ENCODE measurements at places on chromosomes 1 and 21. TPM values are rescaled to one million over a fixed set of nuclear protein-coding genes. Genes with fewer than 3 reads are reported as not detected.

The PLEKHN1 gene
- total RNA-seq = 1.8 TPM

The SPAG17 gene
- total RNA-seq = 2.7 TPM

The PPCS gene
- 84.6 TPM for total RNA-seq

The CFAP74 gene
- total RNA-seq = not detected

The ADAMTSL4 gene
- 17.2 TPM for total RNA-seq

The DRAXIN gene
- total RNA-seq = 0.12 TPM

The RAD54L gene
- 0.81 TPM for total RNA-seq

The MCOLN2 gene
- 1.8 TPM for total RNA-seq

The YARS1 gene
- 28.5 TPM for total RNA-seq

The PDZK1 gene
- 111 TPM for total RNA-seq

The SH3BGR gene
- 22.3 TPM for total RNA-seq

DNA sequence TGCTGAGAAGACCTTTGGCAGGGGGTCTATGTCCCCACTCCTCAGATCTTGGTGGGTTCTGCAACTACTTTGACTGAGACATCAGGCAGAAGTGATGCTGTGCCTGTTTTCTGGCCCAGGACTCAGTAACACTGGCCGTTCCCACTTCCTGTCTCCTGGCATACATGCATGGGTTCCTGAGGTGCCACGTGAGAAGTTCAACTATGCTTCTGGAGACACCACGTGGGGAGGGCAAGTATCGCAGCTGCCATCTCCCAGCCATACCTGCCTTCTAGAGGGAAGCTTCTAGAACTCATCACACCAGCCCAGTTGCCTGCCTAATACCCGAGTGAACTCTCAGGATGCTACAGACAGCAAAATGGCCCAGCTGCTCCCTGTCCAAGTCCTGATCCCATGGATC lies 65.8 kb downstream of the TRABD2B start:
- DNase-seq = peak; percentile 43

GRCh38 chr1:92065042-92065441 lies 10.2 kb downstream of the SETSIP start:
- DNase-seq = no peak

DNA sequence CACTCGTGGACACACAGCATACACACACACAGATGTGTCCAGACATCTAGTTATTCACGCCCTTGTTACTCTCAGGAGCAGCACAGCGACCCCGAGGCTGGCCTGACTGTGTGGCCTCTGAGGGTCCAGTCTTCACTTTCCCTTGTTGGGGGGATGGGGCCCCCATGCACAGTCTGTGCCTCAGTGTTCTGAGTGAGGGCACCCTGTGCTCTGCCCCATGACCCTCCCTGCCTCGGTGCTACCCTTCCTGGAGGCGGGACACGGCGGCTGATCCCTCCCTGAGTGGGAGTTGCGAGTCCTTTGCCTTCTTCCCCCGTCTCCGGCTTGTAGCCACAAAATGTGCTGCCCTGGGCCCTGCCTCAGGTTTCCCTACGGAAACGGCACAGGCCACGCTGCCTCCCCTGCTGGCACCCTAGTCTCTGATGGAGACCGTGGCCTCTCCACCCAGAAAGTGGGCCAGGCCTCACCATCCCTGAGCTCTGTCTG lies 8.6 kb downstream of the CSTB start:
- no peak for DNase-seq

DNA sequence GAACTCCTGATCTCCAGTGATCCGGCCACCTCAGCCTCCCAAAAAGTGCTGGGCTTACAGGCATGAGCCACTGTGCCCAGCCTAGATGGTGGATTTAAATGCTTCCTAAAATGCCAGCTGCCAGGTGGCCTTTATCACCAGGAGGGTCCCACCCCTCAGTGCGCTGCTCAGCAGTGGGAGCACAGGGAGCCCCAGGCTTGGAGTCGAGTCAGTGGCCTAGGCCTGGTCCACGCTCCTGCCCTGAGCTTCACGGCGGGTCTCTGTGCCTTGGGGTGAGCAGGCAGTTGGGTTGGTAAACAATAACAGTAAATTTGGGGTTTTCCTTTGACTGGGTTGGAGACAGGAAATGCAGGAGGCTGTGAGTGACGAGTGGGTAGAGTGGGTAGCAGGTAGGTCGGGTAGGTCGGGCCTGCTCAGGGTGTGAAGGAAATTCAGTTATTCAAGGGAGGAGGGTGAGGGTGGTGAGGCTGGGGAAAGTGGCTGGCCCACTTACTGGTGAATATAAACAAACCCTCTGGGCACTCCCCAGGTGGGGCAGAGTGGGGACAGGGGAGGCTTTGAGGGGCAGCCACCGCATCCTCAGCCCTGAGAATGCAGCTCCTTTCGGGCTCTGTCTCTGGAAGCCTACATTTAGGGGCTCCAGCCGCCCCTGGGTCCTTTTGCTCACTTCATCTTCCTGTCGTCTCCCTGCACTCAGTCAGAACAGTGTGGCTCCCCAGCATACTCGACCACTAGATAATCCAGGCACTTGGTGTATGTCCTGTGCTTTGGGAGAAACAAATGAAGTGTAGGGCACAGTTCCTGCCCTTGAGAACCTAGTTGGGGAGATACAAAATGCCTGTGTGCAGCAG lies 33.5 kb upstream of the IL19 start:
- no peak for DNase-seq

- DNase-seq = no peak
These were observed 90.9 kb upstream of the RUNX3 start for GRCh38 chr1:25020851-25021590.

- no peak for DNase-seq
These were observed 106.4 kb upstream of the MAGI3 start for GRCh38 chr1:113283914-113284313.

DNA sequence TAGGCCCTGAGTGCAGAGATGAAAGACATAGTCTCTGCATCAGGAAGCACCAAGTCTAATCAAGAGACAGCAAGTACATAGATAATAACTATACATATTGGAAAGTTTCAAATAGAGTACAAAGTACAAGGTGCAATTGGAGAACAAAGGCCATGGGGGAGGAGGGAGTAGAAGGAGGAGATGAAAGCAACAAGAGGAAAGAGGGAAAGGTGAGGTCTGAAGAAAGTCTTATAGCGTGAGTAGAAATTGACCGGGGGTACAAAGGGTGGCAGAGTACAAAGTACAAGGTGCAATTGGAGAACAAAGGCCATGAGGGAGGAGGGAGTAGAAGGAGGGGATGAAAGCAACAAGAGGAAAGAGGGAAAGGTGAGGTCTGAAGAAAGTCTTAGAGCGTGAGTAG lies 244.2 kb upstream of the JUN start:
- peak; percentile 60 for DNase-seq

GRCh38 chr1:203178821-203179666 lies 3.4 kb upstream of the MYBPH start:
- no peak for DNase-seq

DNA sequence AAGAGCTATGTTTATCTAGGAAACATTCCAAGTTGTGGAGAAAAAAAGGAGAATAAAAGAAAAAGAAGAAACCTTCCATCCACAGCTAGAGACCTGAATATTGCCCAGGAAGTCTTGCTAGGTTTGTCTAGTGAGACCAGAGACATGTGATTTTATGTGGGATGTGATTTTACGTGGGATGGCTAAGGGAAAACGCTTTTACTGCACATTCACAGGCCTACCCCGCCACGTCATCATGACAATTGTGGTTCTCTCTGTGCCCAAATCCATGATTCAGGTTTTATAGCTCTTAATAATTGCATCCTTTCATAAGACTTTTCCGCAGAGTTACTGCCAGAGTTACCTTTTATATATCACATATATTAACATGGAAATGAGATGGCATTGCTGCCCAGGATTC lies 86.4 kb upstream of the SSX2IP start:
- DNase-seq = no peak

DNA sequence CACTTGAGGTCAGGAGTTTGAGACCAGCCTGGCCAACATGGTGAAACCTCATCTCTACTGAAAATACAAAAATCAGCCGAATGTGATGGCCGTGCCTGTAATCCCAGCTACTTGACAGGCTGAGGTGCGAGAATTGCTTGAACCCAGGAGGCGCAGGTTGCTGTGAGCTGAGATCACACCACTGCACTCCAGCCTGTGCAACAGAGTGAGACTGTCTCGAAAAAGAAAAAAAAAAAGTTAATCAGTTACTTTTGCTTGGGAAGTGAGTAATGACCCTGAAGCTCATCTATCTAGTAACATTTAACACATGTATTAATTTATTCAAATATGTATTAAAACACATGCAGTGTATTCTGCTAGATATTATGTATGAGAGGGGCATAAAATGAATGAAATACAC lies 49.4 kb downstream of the ZNF326 start:
- DNase-seq = no peak

- peak; percentile 27 for DNase-seq
These were observed 55.3 kb downstream of the C8B start for GRCh38 chr1:56910441-56910985.

DNA sequence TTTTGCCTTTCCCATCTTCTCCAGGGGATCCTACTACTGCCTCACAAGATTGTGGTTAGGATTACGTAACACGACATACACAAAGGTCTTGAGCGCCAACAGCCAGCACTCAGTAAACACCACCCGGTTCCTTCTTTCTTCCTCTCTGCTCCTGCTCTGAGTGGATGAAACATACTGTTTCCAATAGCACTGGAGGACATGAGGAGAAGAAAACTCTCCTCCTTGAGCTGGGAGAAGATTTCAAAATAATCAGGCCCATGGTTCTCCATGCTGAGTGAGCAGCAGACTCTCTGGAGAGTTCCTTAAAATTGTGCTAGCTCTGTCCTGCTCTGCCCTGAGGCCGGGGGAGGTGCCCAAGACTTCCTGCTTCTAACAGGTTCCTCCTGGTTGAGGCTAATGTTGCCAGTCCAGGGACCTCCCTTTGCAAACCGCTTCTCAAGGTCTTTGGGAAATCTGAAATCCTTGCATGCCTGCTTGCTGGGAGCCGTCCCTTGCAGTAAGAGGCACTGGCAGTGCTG lies 29.4 kb upstream of the MX1 start:
- peak; percentile 43 for DNase-seq

GRCh38 chr21:44390886-44391285 lies 37.5 kb downstream of the TRPM2 start:
- DNase-seq = no peak

GRCh38 chr1:225627304-225627947 lies 25.5 kb downstream of the ENAH start:
- DNase-seq = no peak

DNA sequence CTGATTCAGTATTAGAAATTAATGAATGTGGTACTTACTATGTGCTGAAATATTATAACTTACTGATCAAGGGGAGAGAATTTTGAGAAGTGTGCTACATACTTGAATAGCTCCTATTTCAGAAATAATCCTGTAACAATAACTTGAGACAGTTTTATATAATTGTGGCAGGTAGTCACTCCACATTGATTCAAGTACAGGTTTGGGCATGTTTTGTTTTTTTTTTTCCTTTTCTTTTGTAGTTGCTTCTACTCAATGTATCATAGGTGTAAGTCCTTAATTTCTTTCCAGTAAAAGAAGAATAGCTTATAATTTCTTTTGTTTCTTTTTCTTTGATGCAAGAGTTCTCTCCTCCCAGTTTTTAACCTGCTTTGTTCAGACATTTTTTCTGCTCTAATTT lies 86.1 kb upstream of the ADGRL2 start:
- no peak for DNase-seq

Data from mucosa of gallbladder (tissue), 1 donor.